Fibroblast of skin of left biceps (primary cell): ENCODE measurements at places on chromosomes 5 and 9.

- no peak for DNase-seq
These were observed 117.6 kb downstream of the SEMA5A start for GRCh38 chr5:9428272-9428671.

- no peak for DNase-seq
These were observed 543.7 kb downstream of the DMRTA1 start for GRCh38 chr9:22990349-22990748.

GRCh38 chr9:24218656-24219055 lies 327.0 kb downstream of the IZUMO3 start:
- no peak for DNase-seq

GRCh38 chr9:119278171-119278570 lies 91.1 kb downstream of the BRINP1 start:
- no peak for DNase-seq

DNA sequence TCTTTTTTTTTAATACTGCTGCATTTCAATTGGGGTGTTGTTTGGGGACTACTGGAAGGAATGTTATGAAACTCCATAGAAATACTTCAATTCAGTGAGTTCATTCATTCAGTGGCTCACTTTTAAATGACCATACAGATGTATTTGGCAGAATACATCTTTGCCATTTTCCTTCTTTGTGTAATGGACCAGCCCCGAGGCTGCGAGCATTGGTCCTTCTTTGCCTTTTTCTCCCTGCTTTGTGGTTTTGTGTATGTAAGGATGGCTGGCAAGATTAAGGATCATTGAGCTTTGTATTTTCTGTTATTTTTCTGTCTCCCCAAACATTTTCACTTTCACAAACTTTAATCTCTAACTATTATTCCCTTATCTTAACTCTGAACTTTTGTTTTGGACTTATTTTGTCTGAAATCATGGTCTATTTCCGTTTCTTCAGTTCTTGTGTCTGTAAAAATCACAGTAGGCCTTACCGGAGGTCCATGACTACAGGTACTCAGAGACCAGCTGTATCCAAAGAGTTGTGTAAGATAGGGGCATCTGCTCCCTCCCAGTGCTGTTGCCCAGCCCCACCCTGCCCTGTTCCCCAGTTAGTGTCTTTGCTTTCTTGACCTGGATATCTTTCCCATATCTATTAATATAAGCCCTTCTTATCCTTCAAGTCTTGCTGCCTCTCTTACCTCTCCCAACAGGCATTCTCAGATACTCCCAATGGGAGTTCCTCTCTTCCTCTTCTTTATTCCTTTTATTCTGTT lies 154.3 kb upstream of the DMRT1 start:
- DNase-seq = no peak

DNA sequence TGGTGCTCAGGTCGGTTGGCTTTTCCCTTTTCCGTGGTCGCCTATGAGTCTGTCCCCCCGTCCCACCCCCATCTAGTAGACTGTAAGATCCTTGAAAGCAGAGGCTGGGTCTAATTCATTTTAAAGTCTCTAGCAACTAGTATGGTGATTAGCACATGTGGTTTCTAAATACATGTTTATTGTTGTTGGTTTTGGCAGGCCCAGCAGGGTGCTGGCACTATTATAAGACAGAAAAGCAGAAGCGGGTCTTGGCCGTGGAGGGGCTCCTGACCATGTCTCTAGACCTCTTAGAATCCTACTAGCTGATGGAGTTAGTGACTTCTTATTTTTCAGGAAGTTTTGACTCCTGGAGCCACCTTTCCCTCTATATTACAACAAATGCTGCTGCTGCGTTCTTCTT lies 61.5 kb upstream of the TNFSF8 start:
- DNase-seq = no peak

DNA sequence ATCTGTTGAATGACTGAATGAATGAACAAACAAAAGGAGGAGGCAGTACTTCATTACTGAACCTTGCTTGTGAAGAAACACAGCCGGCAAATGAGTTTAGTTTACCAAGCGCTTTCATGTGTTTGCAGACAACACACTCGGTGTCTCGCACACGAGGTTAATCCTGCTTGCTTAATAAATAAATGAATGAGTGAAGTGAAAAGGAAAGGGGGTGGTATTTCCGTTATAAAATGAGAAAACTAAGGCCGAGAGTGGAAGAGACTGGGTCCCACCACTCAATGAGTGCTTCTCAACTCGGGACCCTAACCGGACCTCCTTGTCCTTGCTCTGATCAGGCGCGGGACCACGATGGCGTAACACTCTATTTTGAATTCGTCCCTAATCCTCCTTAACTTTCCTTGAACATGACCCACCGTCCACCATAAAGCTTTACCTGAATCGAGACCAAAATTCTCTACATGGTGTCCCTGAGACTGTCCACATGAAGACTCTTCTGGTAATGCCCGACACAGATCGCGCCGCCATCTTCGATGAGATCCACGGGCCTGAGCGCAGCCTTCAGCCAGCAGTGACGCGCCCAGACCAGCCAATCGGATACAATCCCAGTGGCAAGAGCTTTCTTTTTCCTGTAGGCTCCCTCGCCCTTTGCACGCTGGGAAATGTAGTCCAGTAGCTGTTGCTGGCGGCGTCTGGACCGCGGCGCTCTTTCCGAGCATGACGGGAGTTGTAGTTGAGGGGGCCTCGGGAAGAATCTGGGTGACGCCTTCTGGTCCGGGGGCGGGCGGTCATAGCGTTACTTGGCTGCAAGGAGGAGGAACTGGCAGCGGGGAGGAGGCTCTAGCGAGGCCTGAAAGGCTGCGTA lies at the start of the genes MRPL50 and ZNF189:
Gene MRPL50 (minus strand): TSS at position 551 of the 862 bp plus-strand sequence. CDS start 26 bp downstream, at position 525.
Gene ZNF189 (plus strand): TSS at position 784 of the 862 bp plus-strand sequence. CDS start 306 bp downstream, outside the sequence.
- peak; percentile 97 for DNase-seq

- DNase-seq = no peak
These were observed 111.8 kb upstream of the SLC44A1 start for GRCh38 chr9:105132606-105133005.

DNA sequence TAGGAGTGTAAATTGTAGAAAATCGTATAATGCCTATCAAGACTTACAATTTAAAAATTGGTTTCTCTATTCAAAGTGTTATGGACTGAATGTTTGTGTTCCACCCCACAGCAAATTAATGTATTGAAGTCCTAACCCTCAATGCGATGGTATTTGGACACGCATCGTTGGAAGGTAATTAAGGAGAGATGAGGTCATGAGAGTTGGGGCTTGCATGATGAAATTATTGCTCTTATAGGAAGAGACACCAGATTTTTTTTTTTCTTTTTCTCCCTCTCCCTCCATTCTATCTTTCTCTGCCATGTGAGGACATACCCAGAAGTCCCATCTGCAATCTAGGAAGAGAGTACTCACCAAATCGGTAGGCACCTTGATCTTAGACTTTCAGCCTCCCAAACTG lies 189.2 kb downstream of the MAN2A1 start:
- DNase-seq = no peak
